Melanocyte of skin (primary cell): ENCODE measurements at places on chromosomes 11 and 22. TPM values are rescaled to one million over a fixed set of nuclear protein-coding genes. Genes with fewer than 3 reads are reported as not detected.

Gene CEND1
- not detected in 2 replicates for total RNA-seq

Gene HMGXB4
- total RNA-seq: 20.3 and 25.1 TPM in 2 replicates

Gene CRYBB3
- total RNA-seq: not detected in 2 replicates

Gene INPP5J
- total RNA-seq: 0.15 TPM in 1 of 2 replicates, not detected in the other

Gene APOA1
- total RNA-seq: 0.31 TPM in 1 of 2 replicates, not detected in the other

Gene OR52H1
- 0.36 and 0.69 TPM in 2 replicates for total RNA-seq
